ENCODE measurements at places on chromosomes 3 and 15.

DNA sequence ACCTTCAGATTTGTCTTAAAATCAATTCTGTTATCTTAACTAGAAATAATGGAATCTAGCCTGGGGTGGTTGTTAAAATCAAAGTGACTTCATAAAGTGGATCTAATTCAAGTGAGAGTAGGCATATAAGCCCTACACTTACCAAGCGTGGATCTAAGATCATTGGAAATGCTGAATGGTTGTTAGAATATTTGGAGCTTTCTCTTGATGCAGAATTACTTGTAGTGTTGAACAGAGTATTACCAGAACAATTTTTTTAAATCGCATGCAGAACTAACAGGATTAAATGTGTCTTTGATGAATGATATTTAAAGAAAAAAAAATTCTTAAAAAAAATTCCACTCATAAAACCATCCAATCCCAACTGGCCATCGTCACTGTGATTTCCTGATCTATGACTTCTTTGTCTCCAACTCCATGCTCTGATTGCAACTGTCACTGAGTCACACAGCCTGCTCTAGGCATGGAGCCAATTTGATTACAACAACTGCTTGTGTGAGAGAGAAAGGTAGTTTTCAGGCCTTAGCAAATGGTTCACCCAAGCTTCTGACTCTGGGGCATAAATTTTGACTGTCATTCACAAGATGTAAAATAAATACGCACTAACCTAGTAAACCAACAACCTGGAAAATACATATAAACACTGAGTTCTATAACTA, 25.9 kb upstream of the SPRED1 start:
- DNase-seq: no peak

GRCh38 chr3:71873093-71873611, 88.2 kb upstream of the PROK2 start:
- DNase-seq: no peak

DNA sequence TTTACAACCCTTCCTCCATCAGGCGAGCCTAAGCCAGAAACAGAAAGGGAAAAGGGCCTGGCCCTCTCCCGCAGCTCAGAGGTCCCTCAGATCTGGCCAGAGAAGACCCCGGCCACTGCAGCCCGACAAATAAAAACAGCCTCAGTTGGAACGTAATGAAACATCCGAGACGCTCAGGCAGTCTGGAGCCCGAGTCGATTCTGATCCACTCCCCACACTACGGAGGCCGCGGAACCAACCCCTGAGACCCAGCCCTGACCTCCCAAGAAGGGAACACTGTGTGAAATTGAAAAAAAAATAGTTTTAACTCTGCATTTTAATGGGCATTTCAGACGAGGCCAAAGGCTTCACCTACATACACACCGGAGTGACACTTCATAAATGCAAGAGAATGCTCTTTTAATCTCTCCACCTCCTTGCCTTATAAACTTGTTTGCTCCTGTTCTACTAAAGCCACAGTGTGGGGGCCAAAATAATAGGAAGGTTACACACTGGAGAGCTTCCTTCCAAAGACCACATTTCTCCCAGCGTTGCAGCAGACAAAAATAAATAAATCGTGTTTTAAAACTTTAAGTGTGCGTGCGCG, 3.7 kb downstream of the MEIS2 start:
- no peak for DNase-seq

GRCh38 chr15:31257286-31257685, 69.3 kb upstream of the KLF13 start:
- no peak for DNase-seq

DNA sequence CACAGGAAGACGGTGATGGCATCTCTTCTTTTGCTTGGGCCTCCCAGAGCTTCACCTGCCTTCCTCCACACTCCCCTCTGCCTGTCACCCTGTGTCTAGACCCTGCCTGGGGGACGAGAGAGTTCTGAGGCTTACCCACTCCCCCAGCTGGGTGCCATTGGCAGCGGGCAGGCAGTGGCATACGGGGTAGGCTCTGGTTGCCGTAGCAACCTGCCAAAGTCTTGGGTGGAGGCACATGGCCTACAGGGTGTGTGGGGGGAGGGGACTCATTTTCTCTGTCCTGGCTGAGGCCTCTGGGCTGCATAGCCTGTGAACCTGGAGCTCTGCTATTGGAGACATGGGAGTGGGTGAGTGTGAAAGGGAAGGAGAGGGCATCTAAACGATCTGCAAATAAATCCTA, 4.4 kb downstream of the INSYN1 start:
- DNase-seq: no peak

DNA sequence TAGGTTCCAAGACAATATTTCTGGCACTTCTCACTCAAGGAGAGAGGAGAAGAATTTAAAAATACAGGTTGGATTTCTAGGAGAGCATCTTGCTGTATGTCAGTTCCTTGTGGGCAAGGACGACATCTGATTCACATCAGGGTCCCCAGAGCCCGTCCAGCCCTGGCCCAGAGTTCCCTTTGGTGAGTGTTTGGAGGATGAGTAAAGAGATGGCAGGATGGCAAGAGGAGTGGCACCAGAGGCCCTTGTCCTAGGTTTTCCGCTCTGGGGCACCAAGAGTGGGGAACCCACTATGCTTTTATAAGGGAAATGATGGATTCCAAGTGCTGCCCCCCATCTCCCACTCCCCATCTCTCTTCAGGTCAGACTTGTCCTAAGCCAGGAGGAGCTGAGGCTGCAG, 181.8 kb downstream of the TBC1D2B start:
- no peak for DNase-seq

DNA sequence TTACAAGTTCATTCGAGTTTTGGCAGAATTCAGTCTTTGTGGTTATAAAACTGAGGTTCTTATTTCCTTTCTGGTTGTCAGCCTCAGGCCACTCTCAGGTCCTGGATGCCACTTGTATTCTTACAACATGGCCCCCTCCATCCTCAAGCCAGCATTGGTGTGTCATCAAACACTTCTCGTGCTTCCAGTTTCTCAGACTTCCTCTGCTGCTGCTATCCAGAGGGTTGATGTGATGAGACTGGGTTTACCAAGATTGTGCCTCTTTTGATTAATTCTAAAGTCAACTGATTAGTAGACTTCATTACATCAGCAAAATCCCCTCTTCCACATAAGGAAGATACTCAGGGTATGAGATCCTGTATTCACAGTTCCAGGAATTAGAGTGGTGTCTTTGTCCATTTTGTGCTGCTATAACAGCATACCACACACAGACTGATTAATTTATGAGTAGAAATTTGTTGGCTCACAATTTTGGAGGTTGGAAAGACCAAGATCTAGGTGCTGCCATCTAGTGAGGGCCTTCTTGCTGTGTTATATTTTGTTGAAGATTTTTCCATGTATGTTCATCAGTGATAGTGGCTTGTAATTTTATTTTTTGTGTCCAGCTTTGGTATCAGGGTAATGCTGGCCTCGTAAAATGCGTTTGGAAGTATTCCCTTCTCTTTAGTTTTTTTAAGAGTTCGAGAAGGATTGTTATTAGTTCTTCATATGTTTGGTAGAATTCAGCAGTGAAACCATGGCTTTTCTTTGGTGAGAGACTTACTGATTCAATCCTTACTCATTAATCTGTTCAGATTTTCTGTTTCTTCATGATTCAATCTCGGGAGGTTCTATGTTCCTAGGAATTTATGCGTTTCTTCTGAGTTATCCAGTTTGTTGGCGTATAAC, 11.1 kb downstream of the LRCH3 start:
- DNase-seq: no peak

All from GM18507 (cell line).